ENCODE measurements at places on chromosomes 13 and 19.

GRCh38 chr19:4914736-4915501 lies 5.6 kb downstream of the UHRF1 start:
- peak; percentile 40 for DNase-seq

DNA sequence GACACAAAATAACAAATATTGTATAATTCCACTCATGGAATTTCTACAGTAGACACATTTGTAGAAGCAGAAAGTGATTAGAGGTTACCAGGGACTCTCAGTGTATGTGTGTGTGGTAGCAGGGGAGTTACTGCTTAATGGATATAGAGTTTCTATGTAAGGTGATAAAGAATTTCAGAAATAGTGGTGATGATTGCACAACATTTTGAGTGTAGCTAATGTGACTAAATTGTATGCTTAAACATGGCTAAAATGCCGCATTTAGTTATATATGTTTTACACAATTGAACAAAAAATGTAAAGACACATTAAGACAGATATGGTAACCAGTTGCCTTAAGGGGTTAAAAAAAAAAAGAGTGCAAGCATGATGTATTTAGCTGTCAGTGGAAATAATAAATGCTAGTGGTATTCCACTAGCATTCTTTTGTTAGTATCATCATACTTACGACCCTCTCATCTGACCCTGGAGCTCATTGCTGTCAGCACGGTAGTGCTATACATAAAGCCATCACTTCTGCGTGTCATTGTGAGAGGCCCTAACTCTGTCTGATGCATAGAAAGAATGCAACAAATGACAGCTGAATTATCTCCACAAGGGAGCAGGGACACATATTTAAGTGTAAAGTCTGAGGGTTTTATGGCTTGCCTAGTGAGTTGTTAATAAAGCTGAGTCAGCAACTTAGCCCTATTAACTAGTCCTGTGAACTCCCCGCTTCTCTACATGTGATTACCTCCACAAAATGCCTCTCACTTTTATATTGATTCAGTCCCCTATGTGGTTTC lies 134.1 kb upstream of the RXFP2 start:
- DNase-seq, result no peak

- no peak for DNase-seq
Measured at GRCh38 chr13:93903909-93904308, 575.6 kb downstream of the DCT start.

DNA sequence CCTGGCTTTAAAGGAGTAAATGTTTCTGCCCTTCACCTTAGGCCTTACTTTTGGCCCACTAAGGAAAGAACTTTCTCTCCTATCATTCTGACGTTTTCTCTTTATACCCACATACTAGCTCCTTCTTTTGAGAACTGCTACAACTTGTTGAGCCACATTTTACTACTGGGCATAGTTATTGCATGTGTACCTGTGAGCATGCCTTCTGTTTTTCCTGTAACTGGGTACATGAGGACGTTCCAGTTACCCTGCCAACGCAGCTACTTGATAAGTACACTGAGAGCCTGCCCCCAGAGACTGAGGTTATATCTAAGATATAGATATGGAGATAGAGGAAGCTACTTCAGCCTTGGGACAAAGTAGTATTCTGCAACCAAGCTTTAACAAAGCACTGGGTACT lies 3.5 kb downstream of the CCDC169 start:
- peak; percentile 19 for DNase-seq

DNA sequence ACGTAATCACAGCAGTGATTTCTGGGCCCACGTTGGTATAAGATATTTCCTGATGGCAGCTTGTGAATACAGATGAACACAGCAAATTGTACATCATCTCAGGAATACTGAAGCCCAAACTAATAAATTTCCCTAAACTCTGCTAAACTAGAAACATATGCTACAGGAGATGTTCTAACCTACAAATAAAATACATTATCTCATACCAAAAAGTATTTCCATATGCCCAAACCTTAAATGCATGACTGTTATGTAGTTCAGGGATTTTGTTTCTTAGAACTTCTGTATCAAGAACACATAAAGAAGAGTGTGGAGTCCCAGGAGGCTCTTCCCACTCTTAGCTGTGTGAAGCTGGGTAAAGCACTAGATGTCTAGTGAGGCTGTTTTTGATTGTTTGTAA lies 138.4 kb downstream of the RFC3 start:
- no peak for DNase-seq

DNA sequence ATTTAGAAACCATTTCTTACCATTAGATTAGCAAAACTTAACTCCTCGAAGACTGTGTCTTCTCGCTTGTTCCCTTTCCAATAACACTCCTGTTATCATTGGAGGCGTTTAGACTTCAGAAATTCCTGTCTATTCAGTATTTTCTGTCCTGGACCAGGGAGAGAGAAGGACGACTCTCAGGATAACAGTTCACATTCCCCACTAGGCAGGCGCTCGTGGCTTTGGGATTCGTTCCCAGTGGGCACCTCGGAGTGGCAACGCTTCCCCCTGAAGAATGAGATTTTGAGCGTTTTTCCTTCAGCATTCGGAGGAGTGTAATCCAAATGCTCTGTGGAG lies 429 bp upstream of the ZNF225 start:
- DNase-seq, result no peak

- no peak for DNase-seq
Measured at GRCh38 chr13:38954291-38954690, 36.3 kb downstream of the STOML3 start.

- DNase-seq, result no peak
Measured at GRCh38 chr19:49803529-49803856, 9.6 kb downstream of the FUZ start.

- peak; percentile 53 for DNase-seq
Measured at GRCh38 chr13:108834193-108834592, 204.8 kb downstream of the MYO16 start.

DNA sequence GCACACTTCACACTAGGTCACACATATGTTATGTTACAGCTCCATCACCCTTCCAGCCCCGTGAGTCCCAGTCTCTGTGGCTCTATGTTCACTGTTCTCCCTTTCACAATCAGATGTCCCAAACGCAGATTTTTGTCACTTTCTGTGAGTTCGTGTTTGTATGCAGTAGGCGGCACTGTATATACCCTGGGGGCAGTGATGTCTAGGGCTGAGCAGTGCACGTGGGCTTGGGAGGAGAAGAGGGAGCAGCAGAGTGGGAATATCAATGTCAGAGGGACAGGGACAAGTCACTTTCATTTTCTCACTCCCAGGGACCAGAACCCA lies 22.0 kb downstream of the PSG1 start:
- no peak for DNase-seq

DNA sequence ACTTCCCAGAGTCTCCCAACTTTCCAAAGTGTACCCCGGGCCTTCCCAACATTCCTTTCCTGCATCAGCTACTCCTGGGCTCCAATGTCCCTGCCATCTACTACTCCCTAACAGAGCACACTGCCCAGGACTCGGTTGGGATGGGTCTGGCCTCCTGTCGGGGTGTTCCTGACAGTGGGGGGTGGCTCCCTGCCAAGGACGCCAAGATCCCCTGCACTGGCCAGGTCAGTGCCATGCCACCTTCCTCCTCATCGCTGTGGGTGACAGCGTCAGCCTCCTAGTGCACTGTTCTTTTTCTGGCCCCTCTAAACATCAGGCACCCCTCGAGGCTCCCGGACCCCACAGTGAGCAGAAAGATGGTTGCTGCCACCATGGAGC lies 13.8 kb downstream of the EPS15L1 start:
- DNase-seq, result no peak

DNA sequence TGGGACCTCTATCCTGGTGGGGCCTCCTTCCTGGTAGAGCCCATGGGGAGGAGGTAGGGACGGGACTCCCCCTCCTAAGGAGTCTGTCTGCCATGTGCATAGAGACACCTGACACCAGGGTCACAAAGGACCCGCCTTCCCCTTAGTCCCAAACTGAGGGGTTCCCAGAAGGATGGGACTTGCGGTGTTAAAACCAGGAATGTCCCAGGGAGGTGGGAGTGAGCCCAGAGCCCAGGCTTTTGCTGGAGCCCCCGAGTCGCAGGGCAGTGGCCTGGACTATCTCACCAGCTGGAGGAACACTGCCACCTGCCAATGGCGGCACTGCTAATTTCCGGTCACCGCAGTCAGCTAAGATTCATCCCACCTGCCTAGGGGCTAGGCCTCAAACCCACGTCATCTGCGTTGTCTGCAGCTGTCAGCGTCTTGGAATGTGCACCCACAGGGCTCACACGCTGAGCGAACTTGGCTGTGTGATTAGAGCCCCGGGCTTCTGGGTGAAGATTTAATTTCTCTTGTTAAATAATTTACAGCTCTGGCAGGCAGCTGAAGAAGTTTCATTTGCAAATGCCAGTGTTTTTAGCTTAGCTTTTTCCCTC lies 31.9 kb upstream of the ATP11A start:
- peak; percentile 83 for DNase-seq

DNA sequence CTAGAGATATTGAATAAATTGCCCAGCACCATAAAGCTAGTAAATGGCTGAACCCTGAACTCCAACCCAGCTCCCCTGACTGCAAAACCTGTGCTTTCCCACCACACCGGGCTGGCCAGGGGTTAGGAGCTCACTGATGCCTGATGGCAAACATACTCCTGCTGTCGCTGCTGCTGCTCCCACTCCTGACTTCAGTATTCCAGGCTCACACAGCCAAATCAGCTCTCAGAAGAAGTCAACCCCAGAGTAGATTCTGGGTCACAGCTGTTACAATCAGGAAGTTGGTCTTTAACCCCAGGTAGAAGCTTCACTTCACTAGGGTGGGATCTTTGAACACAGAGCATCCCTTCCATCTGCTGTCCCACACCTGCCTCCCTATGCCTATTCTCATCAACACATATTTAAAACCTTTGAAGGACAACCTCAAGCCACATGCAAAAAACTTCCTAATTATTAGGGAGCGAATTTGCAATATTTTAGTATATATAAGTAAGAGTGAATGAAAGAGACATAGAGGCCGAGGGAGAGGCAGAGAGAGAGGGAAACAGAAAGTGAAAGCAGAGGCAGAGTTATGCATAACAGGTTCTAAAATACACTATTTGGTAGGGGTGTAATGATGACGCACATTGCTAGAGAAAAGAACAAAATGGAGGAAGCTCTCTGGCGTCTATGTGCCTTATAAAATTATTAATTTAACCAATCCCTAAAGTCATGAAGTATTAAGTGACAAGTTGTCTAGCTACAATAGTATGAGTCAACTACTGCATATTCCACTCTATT lies 99.4 kb upstream of the SERP2 start:
- DNase-seq, result no peak

GRCh38 chr19:571566-571974 lies 826 bp upstream of the BSG start:
- peak; percentile 52 for DNase-seq

DNA sequence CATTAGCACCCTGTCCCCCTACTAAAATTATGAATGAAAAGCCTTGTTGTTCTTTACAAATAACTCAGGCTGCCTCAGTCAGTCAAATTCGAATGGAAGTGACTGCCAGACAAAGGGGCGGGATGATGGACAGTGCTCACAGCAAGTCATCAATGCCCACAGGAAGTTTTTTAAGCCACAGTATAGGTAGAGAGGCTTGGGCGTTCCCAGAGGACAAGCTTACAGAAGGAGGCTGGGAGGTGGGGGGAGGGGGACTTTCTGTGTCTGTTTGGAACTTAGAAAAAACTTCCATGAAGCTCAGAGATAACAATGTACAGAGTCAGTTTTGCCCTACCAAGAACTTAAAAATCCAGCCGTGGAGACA lies 18.5 kb upstream of the SPRY2 start:
- DNase-seq, result peak; percentile 93

DNA sequence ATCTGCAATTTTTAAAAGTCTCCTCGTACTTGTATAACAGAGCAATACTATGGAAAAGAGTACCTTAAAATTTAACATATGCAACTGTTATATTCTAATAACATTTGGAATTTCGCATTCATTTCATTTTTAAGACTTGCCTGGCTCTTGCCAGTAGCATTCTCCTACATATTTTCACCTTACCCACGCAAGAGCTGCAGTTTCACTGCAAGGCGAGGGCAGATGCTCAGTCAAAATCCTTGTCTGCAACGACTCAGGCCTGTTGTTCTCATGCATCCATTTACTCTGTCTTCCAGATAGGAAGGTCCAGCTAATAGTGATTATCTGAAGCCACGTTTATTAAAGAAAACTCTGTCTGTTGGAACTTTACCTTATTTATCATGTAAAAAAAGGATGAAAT lies 227.0 kb upstream of the RFC3 start:
- no peak for DNase-seq

DNA sequence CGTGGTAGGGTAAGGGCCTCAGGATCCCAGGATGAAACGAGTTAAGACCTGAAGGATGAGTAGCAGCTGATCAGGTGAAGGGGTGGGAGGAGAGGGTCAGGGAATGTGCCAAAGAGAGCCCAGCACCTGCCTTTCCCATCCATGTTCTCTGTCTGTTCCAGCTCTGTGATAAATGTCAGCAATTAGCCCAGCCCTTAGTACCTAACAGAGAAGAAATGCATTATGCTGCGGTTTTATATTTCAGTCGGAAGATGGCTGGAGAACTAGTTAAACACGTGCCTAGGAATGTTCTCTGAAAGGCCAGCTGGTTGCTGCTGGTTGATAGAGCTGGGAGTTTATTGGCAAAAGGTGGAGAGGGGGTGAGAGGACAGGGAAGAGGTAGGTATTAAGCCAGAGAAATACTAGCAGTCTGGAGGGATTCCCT lies 268.2 kb downstream of the SHISA2 start:
- no peak for DNase-seq

- DNase-seq, result no peak
Measured at GRCh38 chr19:46461537-46461936, 9.8 kb downstream of the PNMA8A start.

GRCh38 chr13:114141261-114141996 lies 9.0 kb upstream of the RASA3 start:
- DNase-seq, result no peak

DNA sequence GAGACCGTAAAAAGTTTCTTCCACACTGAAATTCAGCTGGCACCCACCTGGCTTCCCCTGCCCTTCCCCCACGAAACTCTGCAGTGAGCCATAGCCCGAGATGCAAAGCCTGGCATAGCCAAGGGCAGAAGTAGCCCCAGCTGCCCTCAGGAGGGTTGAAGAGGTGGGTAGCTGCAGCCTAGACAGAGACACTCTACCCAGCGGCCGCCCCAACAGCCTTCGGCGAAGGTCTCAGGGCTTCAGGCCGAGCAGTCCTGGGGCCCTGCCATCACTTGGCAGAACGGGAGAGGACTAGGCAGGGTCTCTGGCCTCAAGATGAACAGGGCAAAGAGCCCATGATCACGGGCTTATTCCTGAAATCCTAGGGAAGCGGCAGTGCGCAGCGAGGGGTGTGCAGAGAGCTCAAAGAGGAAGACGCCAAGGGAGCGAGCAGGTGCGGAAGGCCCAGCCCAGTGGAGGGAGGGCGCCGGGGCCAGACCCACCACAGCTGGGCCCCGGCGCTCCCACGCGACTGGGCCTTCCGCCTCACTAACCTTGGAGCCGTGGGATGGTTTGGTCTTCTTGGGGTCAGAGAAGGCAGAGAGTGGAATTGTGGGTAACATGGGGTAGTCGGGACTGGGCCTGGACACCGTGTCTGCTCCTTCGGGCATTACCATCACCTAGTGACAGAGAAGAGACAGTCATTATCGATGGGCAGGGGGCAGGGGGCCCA lies 53.2 kb downstream of the MLLT1 start:
- no peak for DNase-seq
